ENCODE measurements at places on chromosomes 1 and 21.
A peak's percentile ranks its signal among the peaks of the same experiment; 100 is the strongest.

GRCh38 chr21:45557616-45558043 lies 15.4 kb upstream of the SLC19A1 start:
- no peak for DNase-seq

DNA sequence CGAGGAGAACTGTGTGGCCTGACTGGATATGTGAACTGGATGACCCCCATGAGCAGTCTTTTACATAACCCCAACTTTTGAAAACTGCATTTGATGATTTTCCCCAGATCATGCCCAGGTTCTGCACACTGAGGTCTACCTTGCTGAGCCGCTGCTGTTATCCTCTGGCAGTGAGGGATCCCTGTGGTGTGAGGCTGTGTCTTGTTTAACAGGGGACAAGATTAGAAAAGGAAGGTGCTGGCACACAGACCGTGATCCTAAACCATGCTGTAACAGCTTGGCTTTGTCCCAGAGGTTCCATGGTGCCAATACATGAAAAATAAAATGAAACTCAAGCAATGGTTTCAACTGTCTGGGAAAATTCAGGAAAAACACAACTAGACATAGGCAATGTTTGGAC lies 134.2 kb downstream of the ZZZ3 start:
- DNase-seq: no peak

- no peak for DNase-seq
Observed at GRCh38 chr1:151994956-151995355, 1.3 kb upstream of the S100A10 start.

- no peak for DNase-seq
Observed at GRCh38 chr1:208885060-208885459, 640.9 kb upstream of the PLXNA2 start.

GRCh38 chr1:79004916-79005315 lies 1.6 kb downstream of the ADGRL4 start:
- DNase-seq: no peak

DNA sequence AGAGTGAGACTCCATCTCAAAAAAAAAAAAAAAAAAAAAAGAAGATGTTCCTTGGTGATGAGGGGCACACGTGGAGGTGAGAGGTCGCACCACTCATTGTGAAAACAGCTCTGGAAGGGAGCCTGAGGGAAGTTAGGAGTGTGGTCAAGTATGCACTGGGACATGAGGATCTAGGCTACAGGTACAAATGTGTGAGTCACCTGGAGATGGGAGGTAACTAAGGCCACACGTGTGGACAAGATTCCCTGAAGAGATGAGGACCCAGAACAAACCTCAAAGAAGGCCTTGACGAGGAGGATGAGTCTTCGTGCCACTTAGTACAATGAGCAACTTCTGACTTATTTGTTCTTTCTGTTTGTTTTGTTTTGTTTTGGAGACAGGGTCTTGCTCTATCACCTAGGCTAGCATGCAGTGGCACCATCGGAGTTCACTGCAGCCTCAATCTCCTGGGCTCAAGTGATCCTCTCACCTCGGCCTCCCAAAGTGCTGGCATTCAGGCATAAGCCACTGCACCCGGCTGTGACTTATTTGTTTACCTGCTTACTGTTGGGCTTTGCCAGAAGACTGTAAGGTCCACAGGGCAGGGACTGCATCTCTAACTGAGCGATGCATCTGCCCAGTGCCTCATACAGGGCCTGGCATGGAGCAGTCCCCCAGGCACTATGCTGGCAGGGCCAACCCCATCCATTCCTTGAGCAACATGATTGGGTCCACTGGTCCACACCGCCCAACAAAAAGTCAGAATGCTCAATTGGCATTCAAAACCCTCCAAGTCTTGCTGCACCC lies 6.4 kb downstream of the ASAP3 start:
- DNase-seq: no peak

- no peak for DNase-seq
Observed at GRCh38 chr21:17697473-17697872, 84.8 kb upstream of the BTG3 start.

- DNase-seq: no peak
Observed at GRCh38 chr1:232521660-232522059, 108.3 kb downstream of the SIPA1L2 start.

GRCh38 chr1:16010837-16011236 lies 6.8 kb downstream of the SRARP start:
- DNase-seq: no peak

- DNase-seq: no peak
Observed at GRCh38 chr1:172167796-172168596, 252.5 kb upstream of the C1orf105 start.

GRCh38 chr1:63693944-63694571 lies 79.8 kb upstream of the ROR1 start:
- DNase-seq: no peak

DNA sequence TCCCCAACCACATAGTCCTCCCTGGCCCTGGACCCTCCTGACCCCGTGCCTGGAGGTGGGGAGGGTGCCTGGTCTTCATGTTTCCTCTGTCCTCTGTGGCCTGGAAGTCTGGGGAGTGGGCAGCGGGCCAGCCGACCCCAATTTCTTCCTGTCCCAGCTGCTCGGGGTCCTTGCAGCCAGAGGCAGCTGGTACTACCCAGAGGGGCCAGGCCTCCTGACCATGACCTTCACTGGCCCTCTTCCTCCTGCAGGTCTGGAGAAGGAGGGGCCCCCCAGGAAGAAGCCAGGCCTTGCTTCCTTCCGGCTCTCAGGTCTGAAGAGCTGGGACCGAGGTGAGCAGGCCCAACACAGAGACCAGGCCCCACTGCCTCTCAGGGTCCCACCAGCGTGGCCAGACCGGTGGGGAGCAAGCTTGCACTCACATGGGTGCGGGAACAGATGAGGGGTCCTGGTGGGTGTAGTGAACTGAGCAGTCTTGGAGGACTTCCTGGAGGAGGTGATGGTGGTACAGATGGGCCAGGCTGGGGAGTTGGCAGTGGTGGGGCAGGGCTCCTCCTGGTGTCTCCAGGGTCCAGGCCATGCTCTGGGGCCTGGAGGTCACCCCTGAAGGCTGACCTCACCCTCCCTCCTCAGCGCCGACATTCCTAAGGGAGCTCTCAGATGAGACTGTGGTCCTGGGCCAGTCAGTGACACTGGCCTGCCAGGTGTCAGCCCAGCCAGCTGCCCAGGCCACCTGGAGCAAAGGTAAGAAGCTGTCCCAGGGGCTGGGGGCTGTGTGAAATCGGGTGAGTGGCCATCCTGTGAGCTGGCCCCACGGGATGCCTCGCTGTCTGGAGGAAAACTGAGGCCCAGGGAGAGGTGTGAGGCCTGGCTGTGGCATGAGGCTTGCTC lies 32.7 kb downstream of the TRIM11 start:
- no peak for DNase-seq

DNA sequence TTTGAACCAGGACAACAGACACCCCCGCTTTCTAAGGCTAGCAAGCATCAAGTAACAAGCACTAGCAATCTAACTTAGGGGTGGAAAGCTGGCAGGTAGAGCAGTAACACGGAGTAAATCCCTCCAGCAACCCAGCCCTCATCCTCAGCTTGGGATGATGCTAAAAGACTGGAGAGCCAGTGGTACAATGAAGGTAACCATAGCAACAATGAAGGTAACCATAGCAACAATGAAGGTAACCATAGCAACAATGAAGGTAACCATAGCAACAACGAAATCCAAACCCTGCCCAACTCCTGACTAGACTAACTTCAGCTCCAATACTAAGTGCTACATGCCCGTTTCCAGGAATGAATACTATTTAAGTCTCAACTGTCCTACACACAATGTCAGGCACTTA lies 22.2 kb upstream of the EIF4G3 start:
- no peak for DNase-seq

DNA sequence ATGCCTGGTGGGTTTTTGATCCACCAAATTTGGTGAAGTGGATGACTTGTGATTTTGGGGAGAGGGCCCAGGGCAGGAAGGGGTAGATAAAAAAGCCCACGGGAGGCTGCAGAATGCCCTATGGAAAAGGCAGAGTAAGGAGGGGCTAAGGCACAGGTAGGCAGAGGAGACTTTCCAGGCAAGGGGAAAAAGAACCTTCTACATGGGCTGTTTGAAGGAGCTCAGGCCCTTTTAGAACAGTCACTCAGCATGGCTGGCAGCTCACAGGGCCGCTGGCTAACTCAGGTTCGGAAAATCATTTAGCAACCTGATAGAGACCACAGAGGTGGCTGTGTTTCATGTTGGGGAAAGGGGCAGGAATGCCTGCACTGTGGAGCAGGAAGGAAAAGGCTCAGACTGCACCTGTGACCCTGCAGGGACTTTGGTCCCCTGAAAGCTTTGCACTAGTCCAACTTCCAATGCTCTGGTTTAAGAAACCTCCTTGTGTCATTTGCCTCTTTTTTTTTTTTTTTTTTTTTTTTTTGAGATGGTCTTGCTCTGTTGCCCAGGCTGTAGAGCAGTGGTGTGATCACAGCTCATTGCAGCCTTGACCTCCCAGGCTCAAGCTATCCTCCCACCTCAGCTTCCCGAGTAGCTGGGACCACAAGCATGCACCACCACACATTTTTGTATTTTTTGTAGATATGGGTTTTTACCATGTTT lies 58.5 kb upstream of the ENAH start:
- DNase-seq: no peak

DNA sequence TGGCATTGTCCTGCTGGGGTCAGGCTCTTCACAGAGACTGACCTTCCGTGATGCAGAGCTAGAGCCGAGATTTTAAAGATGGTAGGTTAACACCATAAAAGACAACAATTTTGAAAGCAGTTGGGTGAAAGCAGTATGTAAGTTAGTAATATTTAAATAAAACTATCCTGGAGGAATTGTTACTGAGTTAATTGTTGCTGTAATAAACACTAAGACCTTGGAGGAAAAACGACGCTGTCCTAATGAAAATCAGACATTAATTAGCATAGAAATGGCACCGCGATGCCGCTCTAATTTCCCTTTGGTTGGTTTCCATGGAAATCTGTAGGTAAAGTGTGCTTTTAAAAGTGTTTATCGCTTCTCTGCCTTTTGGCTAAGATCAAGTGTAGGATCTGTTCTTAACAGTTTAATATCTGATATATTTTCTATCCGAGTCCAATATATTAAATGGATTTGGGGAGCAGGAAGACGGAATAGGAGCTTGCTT lies 745 bp upstream of the ANP32E start:
- DNase-seq: no peak

DNA sequence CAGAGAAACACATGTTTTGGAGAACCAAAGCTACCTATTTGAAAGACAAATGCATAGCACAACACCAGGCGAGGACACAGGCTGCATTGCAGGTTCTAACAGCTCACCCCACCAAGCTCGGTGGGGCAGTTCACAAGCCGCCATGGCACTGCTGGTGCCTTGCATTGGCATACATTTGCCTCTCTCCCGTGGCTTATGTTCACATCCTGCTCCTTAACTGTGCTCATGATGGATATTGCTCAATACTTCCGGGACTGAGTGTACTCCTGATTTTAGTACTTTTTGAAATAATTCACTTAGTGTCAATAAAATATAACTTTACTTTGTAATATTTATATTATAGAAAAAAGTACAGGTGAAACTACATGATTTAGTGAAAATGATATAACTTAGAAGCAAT lies 1187.4 kb upstream of the NCAM2 start:
- DNase-seq: no peak

DNA sequence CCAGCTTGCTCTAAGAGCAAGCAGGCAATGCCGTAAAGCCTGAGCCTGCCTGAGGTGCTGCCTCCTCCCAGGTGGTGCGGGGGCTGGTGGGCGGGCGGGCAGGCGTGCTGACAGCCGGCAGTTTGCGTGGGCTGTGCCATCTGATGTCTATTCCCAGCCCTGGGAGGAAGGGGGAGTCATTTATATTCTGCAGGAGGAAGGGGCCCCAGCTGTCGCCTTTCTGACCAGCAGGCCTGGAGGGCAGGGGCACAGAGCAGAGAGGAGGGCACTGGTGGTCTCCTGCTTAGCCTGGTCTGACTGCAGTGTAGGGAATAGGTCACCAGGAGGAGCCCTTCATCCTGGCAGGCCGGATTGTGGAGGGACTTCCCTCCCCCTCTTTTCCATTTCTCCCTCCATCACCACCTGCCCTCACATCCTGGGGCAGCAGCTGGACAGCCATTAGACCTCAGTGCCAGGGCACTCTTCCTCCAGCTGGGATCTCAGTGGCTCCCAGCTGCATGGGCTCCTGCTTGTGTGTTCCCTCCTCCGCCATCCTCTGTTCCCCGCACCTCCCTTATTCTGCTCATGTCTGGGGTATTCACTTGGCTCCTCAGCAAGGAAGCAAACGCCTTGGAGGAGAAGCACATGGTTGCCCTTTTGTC lies 4.4 kb downstream of the CYB561D1 start:
- DNase-seq: no peak

GRCh38 chr1:44500181-44501046 lies 95.4 kb downstream of the RNF220 start:
- no peak for DNase-seq

DNA sequence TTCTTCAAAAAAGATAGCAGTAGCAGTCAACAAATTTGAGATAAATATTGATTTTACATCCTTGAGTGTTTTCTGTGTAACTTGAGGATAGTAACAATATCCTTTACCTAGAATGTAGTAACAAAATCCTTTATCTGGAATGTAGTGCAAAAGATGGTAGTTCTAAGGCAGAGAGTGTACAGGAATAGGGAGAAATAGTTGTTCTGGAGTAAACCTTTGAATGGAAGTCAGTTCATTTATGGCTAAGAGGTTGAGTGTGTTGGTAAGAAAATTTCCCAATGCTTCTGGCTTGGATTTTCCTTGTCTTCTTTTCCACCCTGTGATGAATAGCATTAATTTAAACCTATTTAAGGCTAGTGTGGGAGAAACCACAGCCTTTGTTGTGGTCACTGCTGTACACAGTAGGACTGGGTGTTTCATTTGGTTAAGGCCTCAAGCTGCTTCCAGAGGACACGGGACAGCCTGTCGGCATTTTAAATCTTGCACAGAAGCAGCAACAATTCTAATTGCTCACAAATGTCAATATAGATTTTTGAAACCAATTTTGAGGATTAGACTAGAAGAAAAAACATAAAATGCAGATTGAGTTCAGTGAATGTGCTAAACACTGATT lies 11.3 kb downstream of the NFIA start:
- no peak for DNase-seq

DNA sequence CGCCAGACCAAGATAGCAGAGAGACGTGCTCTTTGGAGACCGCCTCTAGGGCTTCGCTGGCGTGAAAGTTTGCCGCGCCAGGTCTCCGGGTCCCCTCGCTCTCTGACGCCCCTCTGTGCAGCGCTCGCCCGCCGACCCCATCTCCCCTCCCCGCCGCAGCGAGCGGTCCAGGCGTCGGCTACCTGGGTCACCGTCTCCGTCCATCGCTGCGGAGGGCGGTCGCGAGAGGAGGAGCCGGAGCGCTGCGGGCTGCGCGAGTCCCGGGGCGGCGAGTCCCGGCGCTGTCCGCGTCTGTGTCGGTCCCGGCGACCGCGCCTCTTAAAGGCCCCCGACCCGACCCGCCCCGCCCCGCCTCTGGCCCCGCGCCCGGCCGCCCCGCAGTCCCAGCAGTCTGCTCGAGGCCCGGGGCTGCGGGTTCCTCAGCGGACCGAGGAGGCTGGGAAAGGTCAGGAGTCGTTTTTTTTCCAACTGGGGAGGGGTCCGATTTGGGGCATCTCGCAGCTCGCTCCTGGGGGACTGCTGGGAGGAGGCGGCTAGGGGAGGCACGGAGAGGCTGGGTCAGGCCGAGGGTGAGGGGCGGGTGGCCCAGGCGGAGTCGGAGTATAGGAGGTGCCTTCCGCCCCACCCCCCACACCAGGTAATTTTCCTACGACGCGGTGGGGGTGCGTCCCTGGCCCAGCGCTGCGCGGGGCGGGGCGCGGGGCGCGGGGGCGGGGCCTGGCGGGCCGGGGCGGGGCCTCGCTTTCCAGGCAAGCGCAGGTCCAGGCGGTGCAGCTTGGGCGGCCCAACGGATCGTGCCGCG lies at the start of the genes FBXO2 and FBXO44:
TSS of gene FBXO2 (minus strand) at position 293 of the 802 bp plus-strand sequence. CDS start at position 204, 89 bp downstream.
TSS of gene FBXO44 (plus strand) at position 741 of the 802 bp plus-strand sequence. CDS start 959 bp downstream, outside the sequence.
- peak; percentile 58 for DNase-seq

- DNase-seq: no peak
Observed at GRCh38 chr21:42295845-42296244, 19.4 kb downstream of the TFF3 start.

- DNase-seq: no peak
Observed at GRCh38 chr1:54124472-54124871, 28.3 kb downstream of the CDCP2 start.

All from activated CD8-positive, alpha-beta memory T cell treated with anti-CD3 and anti-CD28 coated beads for 1 hour (primary cell).